ENCODE measurements at places on chromosomes 7 and 10.

- no peak for DNase-seq
Measured at GRCh38 chr10:71643904-71644303, 75.7 kb downstream of the C10orf105 start.

DNA sequence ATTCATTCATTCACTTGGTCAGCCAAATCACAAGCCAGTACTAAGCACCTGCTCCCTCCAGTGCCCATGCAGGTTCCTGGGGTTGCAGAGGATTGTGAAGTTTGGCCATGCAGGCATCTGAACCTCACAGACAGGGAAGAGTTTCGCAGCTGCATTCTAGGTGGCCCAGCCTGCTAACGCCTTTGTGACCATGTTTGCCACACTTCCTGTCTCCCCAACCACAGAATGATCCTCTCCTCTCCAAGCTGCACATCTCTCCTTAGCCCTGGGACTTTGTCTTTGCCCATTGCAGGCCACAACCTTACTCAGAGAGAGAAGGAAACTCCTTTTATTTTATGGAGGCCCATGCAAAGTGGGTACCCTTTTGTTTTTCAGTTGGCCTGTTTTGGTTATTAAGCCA lies 31.8 kb downstream of the EPDR1 start:
- DNase-seq, result no peak

GRCh38 chr7:77464589-77464988 lies 48.4 kb upstream of the GSAP start:
- no peak for DNase-seq

DNA sequence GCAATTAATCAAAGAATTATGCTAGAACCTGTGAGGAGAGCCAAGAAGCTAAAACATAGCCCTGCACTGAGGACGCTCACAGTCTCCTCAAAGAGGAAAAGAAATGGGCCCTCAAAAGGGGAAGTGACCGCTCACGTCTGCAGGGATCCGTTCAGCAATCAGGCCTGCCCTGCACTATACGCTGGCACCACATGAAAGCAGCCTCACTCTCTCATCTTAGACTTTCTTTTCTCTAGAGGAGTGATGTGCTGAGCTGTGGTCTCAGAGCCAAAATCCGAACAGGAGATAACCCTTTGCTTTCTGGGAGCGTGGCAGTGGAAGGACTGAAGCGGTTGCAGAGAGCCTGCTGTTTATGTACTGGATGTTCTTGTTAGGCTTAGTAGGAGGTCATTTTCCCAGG lies 6.3 kb upstream of the IL2RA start:
- DNase-seq, result no peak

GRCh38 chr7:26321435-26321834 lies 29.8 kb downstream of the SNX10 start:
- no peak for DNase-seq

DNA sequence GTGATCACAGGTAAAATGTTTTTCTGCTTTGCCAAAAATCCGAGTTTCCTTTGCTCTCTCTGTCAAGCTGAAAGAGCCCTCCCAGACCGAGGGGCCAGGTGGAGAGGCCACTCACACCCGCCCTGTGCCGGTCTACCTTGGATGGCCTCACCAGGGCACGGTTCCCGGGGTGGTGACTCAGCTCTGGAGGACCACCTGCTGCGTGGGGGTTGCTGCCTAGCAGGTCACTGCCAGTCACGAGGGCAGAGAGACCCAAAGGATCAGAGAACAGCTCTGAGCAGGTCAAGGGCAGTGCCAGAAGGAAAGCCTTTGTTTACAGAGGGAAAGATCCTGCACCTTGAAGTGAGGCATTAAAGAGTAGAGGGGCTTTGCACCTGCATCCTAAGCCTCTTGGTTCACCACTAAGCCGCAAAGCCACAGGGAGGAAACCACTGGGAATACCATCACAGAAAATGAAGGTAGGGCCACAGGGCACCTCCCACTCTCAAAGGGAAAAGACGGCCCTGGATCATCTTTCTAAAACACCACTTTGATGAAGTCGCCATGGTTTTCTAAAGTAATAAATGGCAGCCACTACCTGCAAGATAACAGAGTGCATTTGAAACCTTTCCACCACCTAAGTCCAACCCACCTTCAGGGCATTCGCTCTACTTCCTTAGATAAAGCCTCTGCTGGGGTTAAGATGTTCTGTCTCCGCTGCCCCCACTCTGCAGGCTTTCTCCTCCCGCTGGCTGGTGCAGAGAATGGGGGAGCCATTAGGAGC lies 160.3 kb upstream of the KLF14 start:
- DNase-seq, result peak; percentile 44

- DNase-seq, result no peak
Measured at GRCh38 chr10:26213157-26213800, 3.3 kb upstream of the GAD2 start.

All from NCI-H2107 (cell line).